ENCODE measurements at places on chromosomes 11 and 22. TPM values are rescaled to one million over a fixed set of nuclear protein-coding genes. Genes with fewer than 3 reads are reported as not detected.

DNA sequence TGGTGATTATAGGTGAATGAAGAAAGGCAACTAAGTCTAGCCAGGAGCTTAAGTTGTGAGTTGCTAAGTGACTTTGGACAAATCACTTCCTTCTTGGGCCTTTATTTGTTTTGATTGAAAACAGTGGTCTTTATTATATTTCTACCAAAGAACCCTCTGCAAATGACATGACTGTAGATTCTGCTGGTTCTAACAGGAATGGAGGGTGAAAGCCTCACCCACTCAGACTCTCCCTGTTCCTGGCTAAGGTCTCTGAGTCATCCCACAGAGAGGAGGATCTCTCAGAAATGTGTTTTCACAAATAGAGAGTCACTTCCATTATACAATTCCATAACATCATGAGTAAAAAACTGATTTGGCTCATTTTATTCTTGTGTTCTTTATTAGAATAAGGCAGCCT is 583.9 kb upstream of the LRRC4C start:
- no peak overlapping the region for H3K27ac ChIP-seq
- no peaks in the 10 kb centered on the region for H3K27me3 ChIP-seq
- DNase-seq: no peak
- H3K36me3 ChIP-seq: no peaks in the 10 kb centered on the region

- no peaks in the 10 kb centered on the region for H3K4me1 ChIP-seq
- no peak overlapping the region for H3K4me3 ChIP-seq
- peaks cover 5% of the 10 kb centered on the region for H3K27me3 ChIP-seq
- H3K36me3 ChIP-seq: no peaks in the 10 kb centered on the region
Measured at GRCh38 chr11:12543596-12544415, 130.4 kb upstream of the TEAD1 start.

- H3K27me3 ChIP-seq: no peaks in the 10 kb centered on the region
- H3K4me1 ChIP-seq: no peaks in the 10 kb centered on the region
- no peak overlapping the region for H3K4me3 ChIP-seq
Measured at GRCh38 chr22:17806437-17806836, 32.2 kb upstream of the BID start.

DNA sequence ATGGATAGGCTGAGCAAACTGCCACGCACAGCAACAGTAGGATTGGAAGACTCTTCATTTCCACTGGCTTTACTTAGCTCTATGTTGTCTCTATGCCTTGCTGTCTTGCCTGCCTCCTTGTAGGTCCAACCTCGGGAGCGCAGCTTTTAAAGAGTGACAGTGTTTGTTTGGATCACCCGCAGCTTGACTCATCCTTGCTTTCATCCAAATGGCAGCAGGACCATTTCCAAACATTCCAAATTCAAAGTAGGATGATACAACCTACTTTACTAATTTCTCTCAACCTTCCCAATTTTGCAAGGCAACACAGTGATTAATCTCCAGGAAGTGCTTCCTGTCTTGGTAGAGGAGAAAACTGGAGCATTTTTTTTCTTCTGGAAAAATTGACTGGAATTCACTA is at the start of gene MMP3:
Gene MMP3, minus strand, starts transcription at position 121 of the 400 bp plus-strand sequence. Its CDS starts 63 bp downstream, at position 58.
- peaks cover 2% of the 10 kb centered on the region for H3K27me3 ChIP-seq
- H3K4me1 ChIP-seq: no peaks in the 10 kb centered on the region
- no peak within 1 kb of the TSS for H3K27ac ChIP-seq
- no peak for DNase-seq

DNA sequence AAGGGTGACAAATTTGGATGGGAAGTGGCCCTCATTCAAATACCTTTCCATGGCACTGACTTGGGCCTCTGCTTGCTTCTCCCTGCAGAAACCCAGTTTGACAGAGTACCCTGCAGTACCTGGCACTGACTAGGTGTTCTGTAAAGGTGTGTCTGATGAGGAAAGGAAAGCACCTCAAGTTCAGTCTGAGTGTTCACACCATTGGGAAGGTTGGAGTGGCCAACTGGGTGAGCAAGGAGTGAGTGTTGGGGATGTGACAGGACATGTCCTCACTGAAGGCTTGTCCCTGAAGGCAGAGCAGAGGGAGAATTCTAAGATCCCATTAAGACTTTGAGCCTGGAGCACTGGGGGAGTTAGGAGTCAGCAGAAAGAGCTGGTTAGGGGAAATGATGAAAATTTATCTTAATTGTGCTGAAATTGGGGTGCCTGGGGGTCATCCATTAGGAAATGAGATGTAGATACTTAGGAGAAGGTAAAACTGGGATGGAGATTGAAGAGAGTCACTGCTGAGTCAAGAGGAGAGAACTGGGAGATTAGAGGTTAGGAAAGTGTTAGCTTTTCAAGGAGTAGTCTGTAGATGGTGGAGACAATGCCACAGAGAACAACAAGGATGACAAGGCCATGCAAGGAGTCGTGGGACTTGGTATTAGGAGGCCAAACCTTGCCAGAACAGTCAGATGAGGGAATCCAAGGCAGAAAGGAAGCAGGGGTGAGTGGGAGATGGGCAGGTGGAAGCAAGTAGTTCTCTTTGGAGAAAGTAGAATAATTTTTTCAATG is 6.1 kb downstream of the SREBF2 start:
- H3K27me3 ChIP-seq: no peaks in the 10 kb centered on the region
- peak overlapping the region; percentile 35 for H3K27ac ChIP-seq
- H3K4me3 ChIP-seq: no peak overlapping the region
- no peak for DNase-seq
- H3K4me1 ChIP-seq: peaks cover 68% of the 10 kb centered on the region

- H3K4me1 ChIP-seq: peaks cover 29% of the 10 kb centered on the region
- peak overlapping the region; percentile 70 for H3K27ac ChIP-seq
- no peak overlapping the region for H3K4me3 ChIP-seq
- H3K36me3 ChIP-seq: no peaks in the 10 kb centered on the region
- no peak for DNase-seq
- no peaks in the 10 kb centered on the region for H3K27me3 ChIP-seq
Measured at GRCh38 chr11:113685654-113686359, 20.3 kb downstream of the TMPRSS5 start.

DNA sequence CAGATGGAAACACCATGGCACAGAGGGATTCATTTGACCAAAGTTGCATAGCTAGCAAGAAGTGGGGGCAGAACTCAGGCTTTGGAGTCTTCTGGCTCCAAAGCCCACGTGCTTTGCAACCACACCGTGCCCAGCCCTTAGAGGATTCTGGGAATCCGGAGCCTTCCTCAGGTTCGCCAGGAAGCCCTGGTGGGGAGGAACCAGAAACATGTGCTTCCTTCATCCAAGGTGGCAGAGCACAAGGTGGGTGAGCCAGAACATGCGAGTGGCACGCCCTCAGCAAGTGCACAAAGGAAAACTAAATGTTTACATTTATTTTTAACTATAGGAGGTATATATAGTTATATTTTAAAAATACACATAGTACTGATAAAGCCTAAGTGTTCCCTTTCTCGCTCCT is 151.9 kb upstream of the NECTIN1 start:
- peaks cover 26% of the 10 kb centered on the region for H3K27me3 ChIP-seq
- H3K36me3 ChIP-seq: no peaks in the 10 kb centered on the region
- H3K4me1 ChIP-seq: no peaks in the 10 kb centered on the region
- H3K27ac ChIP-seq: no peak overlapping the region
- no peak overlapping the region for H3K4me3 ChIP-seq

GRCh38 chr11:3665336-3666022 is 5.7 kb downstream of the CHRNA10 start:
- H3K36me3 ChIP-seq: peaks cover 3% of the 10 kb centered on the region
- DNase-seq: no peak
- no peaks in the 10 kb centered on the region for H3K27me3 ChIP-seq
- H3K27ac ChIP-seq: no peak overlapping the region
- H3K4me1 ChIP-seq: no peaks in the 10 kb centered on the region

DNA sequence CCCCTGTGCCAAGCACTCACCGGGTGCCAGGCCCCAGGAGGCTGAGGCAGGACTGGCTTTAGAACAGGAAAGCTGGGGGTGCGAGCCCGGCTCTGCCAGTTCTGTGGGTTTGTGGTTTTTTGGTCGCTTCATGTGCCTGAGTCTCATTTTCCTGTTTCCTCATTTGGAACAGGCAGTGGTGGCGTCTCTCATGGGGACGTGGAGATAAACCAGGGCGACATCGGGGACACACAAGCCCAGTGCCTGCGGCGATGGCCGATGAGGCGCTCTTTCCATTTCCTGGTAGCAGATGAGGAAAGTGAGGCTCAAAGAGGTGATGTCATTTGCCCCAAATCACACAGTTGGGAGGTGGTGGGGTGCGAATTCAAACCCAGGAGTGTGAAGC is 20.8 kb upstream of the CHKA start:
- DNase-seq: peak; percentile 71
- no peaks in the 10 kb centered on the region for H3K36me3 ChIP-seq
- no peak overlapping the region for H3K4me3 ChIP-seq
- H3K27me3 ChIP-seq: no peaks in the 10 kb centered on the region

- H3K36me3 ChIP-seq: peaks cover 3% of the 10 kb centered on the region
- no peak overlapping the region for H3K27ac ChIP-seq
- H3K4me1 ChIP-seq: peaks cover 2% of the 10 kb centered on the region
- H3K27me3 ChIP-seq: no peaks in the 10 kb centered on the region
Measured at GRCh38 chr22:41576877-41577276, 12.8 kb downstream of the PMM1 start.

GRCh38 chr11:67419325-67420049 is 4.0 kb downstream of the CARNS1 start:
- H3K4me3 ChIP-seq: peak overlapping the region; percentile 22
- no peaks in the 10 kb centered on the region for H3K36me3 ChIP-seq
- DNase-seq: no peak
- H3K27me3 ChIP-seq: peaks cover 7% of the 10 kb centered on the region
- H3K4me1 ChIP-seq: peaks cover 42% of the 10 kb centered on the region
- no peak overlapping the region for H3K27ac ChIP-seq

DNA sequence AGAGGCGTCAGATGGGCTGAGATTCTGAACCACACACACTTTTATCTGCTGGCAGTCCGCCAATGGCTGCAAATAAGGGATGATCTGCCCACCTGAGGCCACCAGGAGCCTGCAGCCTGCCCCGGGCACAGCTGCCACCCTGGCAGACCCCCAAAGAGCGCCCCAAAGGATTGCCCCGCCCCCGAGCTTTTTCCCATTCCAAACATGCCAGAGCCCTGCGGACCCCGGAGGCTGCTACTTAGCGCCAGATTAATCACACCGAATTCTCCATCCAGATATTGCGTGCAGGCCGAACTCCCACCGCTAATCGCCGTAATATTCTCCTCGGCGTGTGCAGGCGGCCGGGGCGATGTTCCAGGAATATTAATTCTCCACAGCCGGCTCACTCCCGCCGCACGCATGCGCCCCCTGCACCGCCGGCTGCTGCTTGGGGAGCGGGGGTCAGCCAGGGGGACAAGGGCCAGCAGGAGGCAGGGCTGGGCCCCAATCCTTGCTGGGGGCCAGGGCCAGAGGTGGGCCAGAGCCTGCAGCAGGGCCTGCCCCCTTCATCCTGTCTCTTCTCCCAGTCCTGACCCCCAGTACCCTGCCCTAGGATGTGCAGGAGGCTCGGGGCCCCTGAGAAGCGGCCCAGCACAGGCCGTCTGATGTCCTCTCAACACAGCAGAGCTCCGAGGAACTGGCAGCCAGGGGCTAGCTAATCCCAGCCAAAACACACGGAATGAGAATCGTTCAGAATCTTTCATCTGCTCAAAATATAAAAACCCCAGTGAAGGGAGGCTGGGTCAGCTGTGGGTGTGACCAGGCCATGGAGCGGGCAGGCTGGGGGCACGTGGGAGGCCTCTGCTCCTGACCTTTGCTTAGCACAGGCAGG is 19.5 kb upstream of the TCF20 start:
- peaks cover 3% of the 10 kb centered on the region for H3K27me3 ChIP-seq
- H3K4me1 ChIP-seq: peaks cover 26% of the 10 kb centered on the region
- no peaks in the 10 kb centered on the region for H3K36me3 ChIP-seq

DNA sequence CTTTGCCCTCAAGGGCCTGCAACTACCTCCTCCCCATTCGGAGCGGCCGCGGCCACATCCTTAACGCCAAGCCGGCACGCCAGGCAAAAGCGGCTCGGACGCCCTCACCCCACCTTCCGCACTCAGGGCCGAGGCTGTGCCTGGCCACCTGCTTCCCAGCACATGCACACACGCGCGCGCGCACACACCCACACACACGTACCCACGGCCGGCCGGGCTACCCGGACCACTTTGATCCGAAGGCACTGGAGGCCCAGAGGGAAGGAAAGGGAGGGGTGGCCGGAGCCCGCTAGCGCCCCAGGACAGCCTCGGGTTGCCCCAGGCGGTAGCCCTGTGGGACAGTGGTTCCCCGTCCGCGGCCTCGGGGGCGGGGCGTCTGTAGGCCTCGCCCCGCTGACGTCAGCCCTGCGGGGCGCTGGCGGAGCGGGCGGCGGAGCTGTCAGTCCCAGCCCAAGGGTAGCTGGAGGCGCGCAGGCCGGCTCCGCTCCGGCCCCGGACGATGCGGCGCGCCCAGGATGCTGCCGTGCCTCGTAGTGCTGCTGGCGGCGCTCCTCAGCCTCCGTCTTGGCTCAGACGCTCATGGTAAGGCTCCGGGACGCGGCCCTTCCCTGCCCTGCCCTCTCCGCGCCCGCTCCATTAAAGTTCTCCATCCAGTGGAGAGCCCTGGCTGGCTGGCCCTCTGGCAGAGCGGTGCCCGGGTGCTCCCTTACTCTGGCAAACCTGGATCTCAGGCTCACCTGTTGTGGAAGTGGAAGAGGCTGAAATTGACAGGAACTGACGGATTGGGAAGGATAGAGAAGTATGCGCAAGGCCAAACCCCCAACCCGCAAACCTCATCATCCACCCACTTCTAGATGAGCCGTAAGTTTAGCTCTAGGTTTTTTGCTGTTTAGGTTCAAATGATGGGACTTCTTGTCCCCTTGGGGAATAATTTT is at the start of gene IL10RA:
Gene IL10RA, plus strand, starts transcription at position 442 of the 935 bp plus-strand sequence. Its CDS starts 74 bp downstream, at position 516.
- DNase-seq: peak; percentile 90
- peaks cover 70% of the 10 kb centered on the region for H3K4me1 ChIP-seq
- H3K27me3 ChIP-seq: no peaks in the 10 kb centered on the region
- H3K36me3 ChIP-seq: peaks cover 73% of the 10 kb centered on the region

- H3K4me1 ChIP-seq: peaks cover 6% of the 10 kb centered on the region
- H3K36me3 ChIP-seq: peaks cover 27% of the 10 kb centered on the region
- H3K27me3 ChIP-seq: no peaks in the 10 kb centered on the region
- no peak for DNase-seq
Measured at GRCh38 chr11:64219354-64219684, 6.7 kb downstream of the TRPT1 start.

GRCh38 chr22:44483878-44484277 is 14.2 kb downstream of the RTL6 start:
- H3K27ac ChIP-seq: no peak overlapping the region
- peaks cover 7% of the 10 kb centered on the region for H3K4me1 ChIP-seq
- H3K27me3 ChIP-seq: no peaks in the 10 kb centered on the region
- H3K36me3 ChIP-seq: no peaks in the 10 kb centered on the region
- no peak for DNase-seq

DNA sequence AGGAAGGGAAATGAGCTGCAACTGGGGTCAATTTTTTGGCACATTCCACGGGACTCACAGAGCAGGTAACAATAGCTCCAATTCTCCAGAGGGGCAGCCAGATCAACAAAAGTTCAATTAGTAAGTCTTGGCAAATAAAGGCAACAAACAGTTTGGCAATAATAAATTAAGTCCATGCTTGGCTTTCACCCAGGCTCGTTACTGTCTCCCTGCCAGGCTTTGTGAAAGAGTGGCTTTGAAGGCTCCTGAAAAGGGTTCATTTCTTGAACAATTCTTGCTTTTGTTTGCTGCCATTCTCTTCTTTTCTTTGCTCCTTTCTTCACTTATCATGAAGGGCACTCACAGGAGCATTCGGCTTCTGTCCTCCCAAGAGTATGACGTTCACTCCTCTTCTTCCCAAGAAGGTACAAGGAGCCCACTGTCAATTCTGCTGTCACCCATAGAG is 123.3 kb downstream of the APIP start:
- no peak overlapping the region for H3K4me3 ChIP-seq
- peaks cover 7% of the 10 kb centered on the region for H3K4me1 ChIP-seq
- DNase-seq: no peak
- H3K36me3 ChIP-seq: no peaks in the 10 kb centered on the region

The BBS1 gene
- 12.6 TPM for total RNA-seq

The ZNF70 gene
- total RNA-seq: 2.9 TPM

The EIF4G2 gene
- total RNA-seq: 898 TPM

The OR4D5 gene
- total RNA-seq: not detected

Measured in activated CD8-positive, alpha-beta memory T cell treated with anti-CD3 and anti-CD28 coated beads, Interleukin-2, amount 10 ng/mL, durations not matched to agents 7 days and 5 days (primary cell).